Dermis microvascular lymphatic vessel endothelial cell (primary cell): ENCODE measurements at places on chromosomes 5 and 9.
A peak's percentile ranks its signal among the peaks of the same experiment; 100 is the strongest.

DNA sequence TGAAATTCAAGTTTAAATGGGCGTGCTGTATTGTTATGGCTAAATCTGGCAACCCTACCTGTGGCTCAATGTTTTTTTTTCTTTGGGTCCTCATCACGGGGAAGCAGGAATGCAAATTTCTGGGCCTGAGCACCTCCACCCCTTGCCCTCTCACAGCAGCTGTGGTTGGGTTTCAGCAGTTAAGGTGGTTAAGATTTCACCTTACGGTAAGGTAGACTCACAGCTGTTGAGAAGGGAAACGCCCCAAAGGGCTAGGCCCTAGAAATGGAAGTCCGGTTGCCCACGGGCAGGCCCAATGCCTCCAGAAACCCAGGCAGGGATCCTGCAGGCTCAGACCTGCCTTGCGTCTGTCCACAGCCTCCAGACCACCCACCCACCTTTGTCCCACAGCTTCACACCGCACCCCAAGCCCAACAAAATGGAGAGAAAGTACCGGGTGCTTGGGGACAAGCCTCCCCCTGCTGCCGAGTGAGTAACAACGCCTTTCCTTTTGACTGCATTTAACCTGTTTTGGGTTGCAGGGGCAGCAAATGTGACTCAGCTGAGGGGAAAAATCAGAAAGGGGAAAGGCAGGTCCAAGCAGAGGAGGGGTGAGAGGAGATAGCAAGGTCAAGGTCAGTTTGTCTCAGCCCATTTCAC, 48.1 kb upstream of the TDRD7 start:
- no peak for DNase-seq

DNA sequence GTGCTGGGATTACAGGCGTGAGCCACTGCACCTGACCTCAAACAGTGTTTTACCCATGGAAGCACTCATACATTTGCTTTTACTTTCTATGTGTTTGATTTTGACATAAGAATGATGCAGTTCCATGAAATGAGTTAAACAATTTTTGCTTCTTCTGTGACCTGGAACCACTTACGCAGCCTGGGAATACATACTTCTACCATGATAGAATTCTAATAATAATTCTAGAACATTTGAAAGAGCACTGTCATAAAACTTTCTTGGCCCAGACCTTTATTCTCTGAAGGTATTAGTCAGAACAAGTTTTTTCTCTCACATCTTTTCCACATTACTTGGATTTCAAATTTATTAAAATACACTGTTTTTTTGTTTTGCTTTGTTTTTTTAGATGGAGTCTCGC, 25.3 kb upstream of the COL5A1 start:
- no peak for DNase-seq

- no peak for DNase-seq
Observed at GRCh38 chr5:95649274-95649673, 2.7 kb downstream of the RFESD start.

- no peak for DNase-seq
Observed at GRCh38 chr5:14208071-14209021, 65.2 kb downstream of the TRIO start.

GRCh38 chr5:169390265-169390664, 89.3 kb upstream of the SLIT3 start:
- DNase-seq, result no peak

- no peak for DNase-seq
Observed at GRCh38 chr9:76646249-76646648, 118.0 kb upstream of the PCA3 start.

DNA sequence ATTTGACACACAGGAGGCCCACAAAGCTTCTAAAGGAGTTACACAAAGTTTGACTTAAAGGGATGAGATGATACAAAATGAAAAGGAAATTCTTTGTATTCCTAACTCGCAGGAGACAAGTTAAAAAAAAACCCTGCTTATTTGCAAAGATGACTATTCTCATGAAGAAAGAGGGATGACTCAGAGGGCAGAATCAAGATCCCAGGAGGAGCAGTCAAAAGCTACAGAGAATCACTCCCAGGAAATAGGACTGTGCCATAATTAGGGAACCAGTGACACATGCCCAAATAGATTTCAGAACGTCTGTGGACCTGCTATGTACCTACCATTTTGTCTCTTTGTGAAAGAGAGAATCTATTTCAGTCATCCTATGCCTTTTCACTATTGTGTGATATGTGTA, 103.5 kb upstream of the ARRDC3 start:
- DNase-seq, result no peak

DNA sequence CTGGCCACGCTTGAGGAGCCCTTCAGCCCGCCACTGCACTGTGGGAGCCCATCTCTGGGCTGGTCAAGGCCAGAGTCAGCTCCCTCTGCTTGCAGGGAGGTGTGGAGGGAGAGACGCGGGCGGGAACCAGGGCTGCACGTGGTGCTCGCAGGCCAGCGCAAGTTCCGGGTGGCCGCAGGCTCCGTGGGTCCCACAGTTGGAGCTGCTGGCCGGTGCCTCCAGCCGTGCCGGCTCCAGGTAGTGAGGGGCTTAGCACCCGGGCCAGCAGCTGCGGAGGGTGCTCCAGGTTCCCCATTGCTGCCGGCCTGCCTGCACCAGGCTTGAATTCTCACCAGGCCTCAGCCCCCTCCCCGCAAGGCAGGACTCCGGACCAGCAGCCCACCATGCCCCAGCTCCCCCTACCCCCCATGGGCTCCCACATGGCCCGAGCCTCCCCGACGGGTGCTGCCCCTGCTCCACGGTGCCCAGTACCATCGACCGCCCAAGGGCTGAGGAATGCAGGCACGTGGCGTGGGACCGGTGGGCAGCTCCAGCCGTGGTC, 192.8 kb upstream of the IZUMO3 start:
- DNase-seq, result no peak

DNA sequence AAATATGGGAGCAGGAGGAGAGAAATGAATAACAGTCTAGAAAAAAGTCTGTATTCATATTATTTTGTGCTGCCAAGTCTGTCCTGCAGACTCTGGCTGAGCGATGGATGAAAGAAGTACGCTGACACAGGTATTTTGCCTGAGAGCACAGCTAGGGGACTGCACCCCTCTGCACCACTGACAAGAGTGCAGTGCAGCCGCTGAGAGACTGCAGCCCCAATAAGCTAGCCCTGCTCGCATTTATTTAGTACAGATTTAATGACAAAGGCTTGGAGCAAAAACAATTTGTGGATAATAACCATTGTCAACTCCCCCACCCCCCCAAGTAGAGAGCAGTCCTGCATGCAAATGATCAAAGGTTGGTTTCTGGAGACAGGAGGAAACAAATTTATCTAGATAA, 13.3 kb upstream of the MRPS30 start:
- no peak for DNase-seq

DNA sequence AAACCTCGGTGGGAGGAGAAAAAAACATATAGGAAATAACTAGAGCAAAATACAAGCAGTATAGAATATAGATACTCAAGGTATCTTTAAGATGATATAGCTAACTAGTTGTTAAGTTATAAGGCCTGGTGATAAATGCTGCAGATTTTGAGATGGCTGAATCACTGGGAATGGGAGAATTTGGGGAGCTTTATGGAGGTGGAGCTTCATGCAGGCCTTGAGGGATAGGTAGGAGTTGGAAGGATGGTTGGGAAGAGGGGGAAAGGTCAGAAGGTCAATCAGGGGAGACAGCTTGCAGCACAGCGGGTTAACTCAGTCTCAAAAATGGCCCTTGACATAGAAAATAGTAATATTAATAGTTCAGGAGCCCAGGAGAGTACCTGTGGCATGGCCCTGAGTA, 34.8 kb downstream of the RAI14 start:
- DNase-seq, result no peak

DNA sequence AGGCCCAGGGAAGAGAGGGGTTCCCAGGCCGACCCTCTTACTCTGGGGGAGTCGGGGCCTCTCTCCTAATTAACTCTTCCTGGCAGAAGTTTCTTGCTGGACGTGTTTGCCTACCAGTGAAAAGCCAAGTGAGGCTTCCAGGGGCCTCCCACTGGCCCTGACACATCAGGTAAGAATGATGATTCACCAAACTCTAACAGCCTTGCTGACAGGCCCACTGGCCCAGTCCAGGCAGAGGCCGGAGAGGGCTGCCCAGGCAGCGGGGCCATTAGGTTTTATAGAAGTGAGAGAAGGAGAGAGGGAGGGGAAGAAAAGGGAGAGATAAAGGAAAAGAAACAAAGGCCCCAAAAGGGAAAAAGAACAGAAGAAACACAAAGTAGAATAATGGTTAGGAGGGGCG, 50.8 kb upstream of the FOXE1 start:
- no peak for DNase-seq

DNA sequence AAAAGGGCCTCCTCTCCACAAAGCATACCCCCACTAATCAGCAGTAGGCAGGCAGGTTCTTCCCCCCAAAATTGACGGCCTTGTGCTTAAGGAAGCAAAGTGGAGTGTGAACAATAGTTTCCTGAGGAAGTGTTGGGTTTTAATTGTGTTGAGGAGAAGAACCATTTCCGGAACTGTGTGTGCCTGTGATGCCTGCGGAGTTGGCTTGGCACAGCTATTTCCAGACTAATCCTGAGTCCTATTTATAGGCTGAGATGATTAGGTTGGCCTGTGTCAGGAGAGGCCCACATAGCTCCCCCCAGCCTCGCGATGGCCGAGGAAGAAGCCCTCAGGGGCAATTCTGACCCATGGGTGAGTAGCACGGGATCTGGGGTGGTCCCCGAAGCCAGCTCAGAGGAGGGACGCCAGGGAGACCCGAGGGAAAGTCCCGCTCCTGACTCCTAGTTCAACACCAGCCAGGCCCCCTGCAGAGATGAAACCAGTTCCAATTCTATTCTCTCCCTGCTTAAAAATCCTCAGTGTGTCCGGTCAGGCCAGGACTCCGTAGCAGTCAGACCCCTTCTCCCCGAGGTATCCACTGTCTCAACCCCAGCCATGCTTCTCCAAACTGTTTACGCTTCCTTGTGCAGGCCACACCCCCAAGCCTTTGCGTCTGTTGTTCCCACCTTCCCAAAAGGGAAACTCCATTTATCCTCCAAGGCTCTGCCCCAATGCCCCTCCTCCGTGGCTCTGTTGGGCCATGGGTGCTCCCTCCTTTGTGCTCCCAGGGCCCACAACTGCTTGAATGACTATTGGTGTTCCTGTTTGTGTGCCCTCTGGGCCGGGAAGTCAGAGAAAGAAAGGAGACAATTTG, 18.1 kb downstream of the GSN start:
- peak; percentile 96 for DNase-seq

GRCh38 chr5:112440031-112440430, 21.0 kb upstream of the EPB41L4A start:
- DNase-seq, result no peak
